ENCODE measurements at places on chromosomes 5 and 9.

- no peak for DNase-seq
These were observed 56.1 kb upstream of the FSTL4 start for GRCh38 chr5:133668458-133668857.

- DNase-seq = no peak
These were observed 111.7 kb downstream of the AP3B1 start for GRCh38 chr5:78182838-78183237.

DNA sequence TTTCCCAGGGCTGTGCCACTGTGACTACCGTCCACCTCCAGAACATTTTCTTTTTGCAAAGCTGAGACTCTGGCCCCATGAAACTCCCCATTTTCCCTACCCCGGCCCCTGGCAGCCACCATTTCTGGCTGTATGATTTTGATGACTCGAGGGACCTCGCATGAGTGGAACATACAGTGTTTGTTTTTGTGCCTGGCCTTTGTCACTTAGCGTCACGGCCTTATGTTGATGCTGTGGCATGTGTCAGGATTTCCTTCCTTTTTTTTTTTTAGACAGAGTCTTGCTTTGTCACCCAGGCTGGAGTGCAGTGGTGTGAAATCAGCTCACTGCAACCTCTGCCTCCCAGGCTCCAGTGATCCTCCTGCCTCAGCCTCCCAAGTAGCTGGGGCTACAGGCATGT is 42.7 kb downstream of the ASS1 start:
- DNase-seq = no peak

DNA sequence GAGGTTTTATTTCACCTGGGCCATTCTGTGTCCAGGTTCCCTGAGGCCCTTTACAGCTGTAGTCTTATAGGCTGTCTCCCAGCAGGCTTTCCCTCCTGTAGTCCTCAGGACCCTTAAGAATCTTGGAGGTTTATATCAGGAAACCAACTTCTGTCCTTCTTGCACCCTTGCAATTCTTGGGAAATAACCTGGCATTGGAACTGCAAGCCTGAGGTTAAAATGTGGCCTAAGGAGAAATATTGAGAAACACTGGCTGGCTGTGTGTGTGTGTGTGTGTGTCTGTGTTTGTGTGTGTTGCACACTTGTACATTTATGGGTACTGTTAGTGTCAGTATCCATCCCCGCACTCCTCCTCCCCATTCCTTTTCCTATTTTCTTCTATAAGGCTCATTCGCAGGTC is 168.9 kb downstream of the PAPPA start:
- DNase-seq = no peak

GRCh38 chr5:178587763-178588611 is 2.2 kb downstream of the COL23A1 start:
- DNase-seq = no peak

DNA sequence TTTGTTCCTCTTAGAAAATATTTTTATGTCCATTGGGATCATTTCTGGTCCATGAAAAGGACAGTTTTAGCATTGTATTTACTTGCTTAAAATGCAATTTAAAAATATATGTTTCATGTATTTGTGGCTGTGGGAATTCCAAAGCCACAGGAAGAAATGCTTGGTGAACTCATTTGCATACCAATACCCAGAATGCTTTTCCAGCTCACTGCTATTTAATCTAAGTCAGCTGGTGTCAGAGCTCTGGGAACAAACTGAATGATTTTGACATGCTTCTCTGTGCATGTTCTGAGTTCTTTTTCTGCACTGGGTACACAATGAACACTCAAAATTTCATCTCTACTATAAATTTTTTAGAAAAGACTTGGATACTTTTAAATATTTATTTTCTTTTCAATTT is 482.8 kb upstream of the ARRDC3 start:
- DNase-seq = no peak

GRCh38 chr9:89612566-89613278 is 7.9 kb downstream of the GADD45G start:
- DNase-seq = no peak

DNA sequence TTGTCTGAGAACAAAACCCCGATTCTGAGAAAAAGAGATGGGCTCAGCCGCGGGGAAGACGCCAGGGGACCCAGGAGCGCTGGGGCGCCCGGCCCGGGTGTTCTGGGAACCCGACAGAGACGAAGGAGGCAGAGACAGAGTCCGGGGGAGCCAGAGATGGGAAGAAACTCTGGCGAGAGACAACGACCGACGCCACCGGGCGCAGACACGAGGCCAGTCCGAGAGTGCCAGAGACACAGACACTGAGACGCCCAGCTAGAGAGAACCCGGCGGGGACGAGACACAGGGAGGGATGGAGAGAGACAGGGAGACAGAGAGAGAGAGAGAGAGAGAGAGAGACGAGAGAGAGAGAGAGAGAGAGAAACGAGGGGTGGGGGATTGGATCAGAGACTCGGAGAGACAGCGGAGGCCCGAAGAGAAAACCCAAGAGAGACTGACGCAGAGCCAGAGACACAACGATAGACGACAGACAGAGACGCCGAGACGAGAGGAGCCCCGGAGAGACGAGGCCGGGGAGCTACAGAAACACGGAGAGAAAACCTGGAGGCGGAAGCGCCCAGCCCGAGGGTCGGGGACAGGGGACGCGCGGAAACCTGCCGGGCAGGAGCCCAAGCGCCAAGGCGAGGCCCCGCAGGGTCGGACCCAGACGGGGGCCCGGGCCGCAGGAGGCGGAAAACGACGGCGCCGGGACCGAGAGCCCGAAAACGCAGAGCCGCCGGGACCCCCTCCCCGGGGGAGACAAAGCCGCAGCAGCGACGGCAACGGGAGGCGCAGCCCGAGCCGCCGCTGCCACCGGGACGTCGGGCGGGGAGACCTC is 3.3 kb downstream of the NR5A1 start:
- no peak for DNase-seq

DNA sequence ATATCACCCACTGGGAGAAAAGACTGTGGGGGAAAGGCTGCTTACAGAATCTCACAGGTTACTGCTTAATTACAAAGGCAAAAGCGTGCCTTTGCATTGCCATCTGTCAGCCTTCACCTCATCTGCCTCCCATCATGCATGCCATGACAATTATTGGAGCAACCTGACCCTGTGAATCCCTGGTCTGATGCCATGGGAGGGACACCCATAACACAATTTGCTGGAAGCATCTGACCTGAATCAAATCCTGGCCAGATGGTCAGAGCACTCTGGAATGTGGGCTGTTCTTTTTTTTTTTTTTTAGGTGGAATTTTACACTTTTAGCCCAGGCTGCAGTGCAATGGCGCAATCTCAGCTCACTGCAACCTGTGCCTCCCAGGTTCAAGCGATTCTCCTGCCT is 11.6 kb upstream of the RETREG1 start:
- DNase-seq = no peak

GRCh38 chr5:79727451-79728355 is 38.1 kb downstream of the CMYA5 start:
- no peak for DNase-seq

DNA sequence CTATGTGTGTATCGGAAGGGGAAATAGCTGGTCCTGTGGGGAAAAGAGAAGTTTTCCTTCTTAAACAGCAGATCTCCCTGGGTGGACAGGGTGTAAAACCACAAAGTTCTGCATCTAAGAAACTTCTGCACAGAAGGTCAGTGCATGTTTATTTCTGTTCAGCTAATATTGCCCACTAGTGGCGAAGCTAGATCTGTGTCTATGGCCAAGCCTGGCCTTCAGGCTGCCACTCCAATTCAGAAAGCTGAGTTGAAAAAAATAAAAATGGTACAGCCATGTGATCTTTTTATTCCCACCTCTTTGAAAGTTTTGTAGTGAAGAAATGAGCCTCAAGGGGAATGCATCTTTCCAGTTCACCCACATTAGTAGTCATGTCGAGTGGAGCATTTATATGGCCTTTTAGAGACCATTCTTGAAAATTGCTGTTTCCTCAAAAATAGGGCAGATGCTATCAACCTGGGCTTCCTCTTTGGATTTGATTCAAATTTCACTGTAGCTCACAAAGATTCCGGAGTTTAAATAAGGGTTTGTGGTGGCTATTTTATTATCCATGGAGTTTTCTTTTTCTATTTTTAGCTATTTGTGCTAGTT is 488.0 kb downstream of the PRELID2 start:
- DNase-seq = no peak

- no peak for DNase-seq
These were observed 307.9 kb upstream of the SMARCA2 start for GRCh38 chr9:1707291-1707690.

DNA sequence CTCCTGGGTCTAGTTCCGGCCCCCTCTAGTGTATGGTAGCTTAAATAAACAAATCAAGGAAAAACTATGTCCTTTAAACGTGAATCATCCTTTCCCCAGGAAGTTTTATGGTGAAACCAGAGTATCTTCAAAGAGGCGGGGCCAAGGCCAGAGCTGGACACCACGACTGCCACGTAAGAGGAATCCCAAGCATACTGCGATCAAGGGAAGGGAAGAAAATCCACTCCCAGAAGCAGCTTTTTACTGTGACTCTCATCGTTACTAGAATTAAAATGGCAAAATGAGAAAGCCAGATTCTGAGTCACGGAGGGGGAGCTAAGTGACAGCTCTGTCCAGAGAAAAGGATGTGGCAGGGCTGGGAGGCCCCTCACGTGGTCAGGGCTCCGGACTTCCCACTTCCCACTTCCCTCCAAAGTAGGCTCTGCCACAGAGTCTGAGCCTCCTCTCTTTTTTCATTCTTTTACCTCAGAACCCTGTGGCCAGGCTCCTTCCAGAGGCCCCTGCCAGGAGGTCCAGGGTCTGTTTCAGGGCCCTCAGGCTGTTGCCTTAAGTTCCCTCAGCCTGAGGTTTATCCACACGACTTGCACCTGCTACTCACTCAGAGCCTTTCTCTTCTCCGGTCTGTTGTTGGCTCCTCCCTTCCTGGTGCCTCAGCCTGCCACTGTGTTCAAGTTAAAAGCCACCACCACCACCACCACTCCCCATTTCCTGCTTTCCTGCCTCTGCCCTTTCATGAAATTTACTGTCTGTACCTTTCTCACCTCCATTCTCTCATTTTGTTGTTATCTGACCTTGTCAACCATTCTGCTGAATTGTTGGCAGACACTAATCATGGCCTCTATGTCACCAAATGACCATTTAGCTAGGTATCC is 1.4 kb upstream of the GLRX start:
- DNase-seq = no peak

- no peak for DNase-seq
These were observed 97.0 kb downstream of the PCDH1 start for GRCh38 chr5:141780952-141781781.

DNA sequence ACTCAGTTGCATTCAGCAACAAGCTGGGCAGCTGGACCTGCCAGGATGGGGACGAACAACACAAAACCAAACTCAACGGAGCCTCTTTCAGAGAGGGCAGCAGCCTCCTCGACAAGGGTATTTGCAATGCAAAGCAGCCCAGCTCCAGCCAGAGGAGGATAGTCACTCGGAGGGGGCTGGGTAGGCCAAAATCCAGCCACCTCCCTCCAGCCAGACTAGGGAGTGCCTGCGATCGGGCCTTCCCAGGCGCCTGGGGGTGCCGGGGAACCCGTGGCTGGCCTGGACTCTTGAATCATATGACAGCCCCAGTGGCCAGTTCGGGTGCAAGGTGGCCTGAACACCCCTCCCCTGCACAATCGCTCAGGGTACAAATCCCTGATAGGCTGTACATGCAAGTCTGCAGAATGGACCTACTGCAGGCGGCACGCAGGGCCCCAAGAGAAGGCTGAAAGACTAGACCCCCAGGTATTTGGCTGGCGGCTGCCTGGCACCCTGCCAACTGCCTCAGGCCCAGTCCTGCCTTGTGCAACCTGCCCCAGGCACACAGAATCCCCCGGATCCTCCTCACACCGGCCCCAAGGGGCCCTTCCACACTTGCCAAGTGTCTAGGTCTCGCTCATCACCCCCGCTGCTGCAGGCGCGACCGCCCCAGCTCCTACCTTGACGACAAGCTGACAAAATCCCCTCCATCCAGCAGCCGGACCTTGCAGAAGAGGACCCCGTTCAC is 1.3 kb downstream of the EEIG1 start:
- no peak for DNase-seq

- DNase-seq = no peak
These were observed 457.7 kb downstream of the EFNA5 start for GRCh38 chr5:107213025-107213424.

DNA sequence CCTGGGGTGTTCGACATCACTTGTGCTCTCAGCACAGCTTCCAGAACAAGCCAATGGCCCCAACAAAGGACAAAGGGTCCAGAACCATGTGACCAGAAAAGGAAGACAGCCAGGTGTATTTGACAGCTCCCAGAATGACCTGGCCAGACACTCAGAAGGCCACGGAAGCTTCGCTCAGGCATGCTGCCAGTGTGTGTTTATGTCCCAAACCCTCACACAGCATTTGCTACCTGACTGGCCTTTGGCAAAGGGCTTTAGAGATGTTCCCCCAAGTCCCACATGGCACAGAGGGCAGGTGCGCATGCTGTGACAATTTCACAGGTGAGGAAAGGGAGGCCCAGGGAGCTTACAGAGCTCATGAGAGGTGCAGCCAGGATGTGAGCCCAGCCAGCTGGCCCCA is 39.5 kb downstream of the MED10 start:
- no peak for DNase-seq

DNA sequence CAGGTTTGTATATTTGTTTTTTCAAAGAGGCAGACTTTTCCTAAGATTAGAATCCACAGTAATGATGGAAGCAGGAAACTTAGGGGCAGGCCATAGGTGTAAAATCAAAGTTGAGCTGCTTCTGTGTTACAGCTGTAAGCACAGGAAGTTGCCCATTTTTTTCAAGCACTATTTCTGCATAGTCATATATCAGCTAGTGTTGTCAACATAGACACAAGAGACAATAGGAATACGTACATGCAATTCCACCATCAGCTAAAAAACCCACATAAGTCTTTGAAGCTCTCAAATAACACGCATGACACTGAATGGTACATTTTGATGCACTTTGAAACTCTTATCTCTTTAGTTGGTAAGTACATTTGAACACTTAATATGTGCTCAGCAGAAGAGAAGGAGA is 20.2 kb upstream of the SMIM15 start:
- DNase-seq = no peak

GRCh38 chr9:93450945-93451815 is at the start of gene FAM120A:
FAM120A (plus strand) TSS chr9:93451685; CDS start chr9:93451916, 231 bp downstream.
- DNase-seq = peak; percentile 2

- DNase-seq = no peak
These were observed 169.2 kb downstream of the EDIL3 start for GRCh38 chr5:84215521-84215920.

- DNase-seq = no peak
These were observed 12.1 kb upstream of the NCS1 start for GRCh38 chr9:130159915-130160670.

DNA sequence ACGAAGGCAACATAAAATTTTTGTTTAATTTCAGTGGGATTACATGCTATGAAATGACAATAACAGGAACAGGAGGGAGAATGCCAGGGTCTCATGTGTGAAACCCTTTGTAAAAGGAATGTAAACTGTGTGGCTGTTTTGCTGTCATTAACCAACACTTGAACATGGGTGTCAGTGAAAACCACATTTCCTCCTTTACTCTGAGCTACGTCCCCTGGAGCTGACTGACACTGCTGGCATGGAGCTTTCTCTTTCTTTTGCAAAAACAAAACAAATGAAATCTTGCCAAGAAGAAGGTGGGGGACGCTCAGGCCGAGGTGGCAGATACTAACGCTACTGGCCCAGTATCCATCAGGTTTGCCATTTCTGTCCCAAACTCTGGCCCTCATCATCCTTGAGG is 121.4 kb downstream of the DMRT2 start:
- no peak for DNase-seq

GRCh38 chr5:6315580-6315979 is 62.8 kb downstream of the MED10 start:
- no peak for DNase-seq

- DNase-seq = no peak
These were observed 337.4 kb downstream of the ADAMTS6 start for GRCh38 chr5:65144136-65144871.

- no peak for DNase-seq
These were observed 58.4 kb downstream of the DAB2IP start for GRCh38 chr9:121709798-121710197.

GRCh38 chr9:134322781-134323241 is 3.4 kb upstream of the RXRA start:
- no peak for DNase-seq

Data from NCI-H1436 treated with DMSO at 0.1 percent for 48 hours (cell line).